Cortex of kidney (tissue), 1 donor: ENCODE measurements at places on chromosomes 12 and 14.

- DNase-seq, result no peak
These were observed 292.4 kb upstream of the TBX3 start for GRCh38 chr12:114976372-114976771.

GRCh38 chr12:123267335-123267920 lies 4.2 kb downstream of the CDK2AP1 start:
- DNase-seq, result no peak

DNA sequence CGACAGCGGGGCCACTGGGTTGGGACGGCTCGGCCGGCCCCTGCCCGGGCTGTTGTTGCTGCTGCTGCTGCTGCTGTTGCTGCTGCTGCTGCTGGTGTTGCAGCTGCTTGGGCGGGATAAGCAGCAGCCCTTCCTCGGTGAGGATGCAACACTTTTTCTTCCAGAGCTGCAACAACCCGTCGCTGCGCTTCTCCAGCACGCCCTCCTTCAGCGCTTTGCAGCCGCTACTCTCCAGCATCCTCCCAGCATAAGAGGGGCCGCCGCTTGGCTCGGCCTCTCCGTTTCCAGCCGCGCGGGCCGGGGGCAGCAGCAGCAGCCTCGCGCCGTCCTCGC lies 529 bp downstream of the PHLDA1 start:
- DNase-seq, result no peak

DNA sequence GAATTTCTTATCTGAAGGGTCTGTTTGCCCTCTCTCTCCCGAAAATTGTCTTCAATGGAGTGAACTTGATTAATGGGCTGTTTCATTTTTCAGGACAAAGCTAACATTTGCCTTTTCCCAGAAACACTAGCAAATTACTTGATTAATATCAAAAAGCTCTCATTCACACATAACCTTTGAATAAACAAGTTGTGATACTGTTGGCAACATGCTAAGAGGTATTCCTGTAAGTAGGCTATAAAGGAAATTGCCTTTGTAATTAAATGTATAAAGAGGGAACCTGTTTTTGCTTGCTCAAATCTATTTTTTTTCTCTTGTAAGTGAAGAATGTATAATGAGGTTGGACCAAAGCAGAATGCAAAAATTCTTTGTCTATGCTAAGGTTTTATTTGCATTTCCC lies 457.2 kb downstream of the TMTC2 start:
- DNase-seq, result no peak

DNA sequence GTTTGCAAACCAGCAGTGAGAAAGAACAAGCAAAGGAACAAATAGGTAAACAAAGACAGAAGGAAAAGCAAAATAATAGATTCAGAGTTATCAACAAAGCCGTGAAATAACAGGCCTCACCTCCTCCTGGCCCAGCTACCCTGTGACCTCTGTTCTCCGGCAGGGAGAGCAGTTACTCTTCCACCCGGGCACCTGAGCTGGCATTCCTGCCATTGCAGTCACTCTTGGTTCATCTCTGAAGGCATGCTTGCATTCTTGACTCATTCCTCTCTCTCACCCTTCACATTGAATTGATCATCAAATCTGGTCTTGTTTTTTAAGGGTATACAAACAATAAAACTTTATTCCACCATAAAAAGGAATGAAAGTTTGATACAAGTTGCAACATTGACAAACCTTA lies 95.1 kb downstream of the TTC8 start:
- DNase-seq, result no peak
